ENCODE measurements at places on chromosomes 5 and 9.

- DNase-seq: no peak
These were observed 3.1 kb upstream of the NDUFS4 start for GRCh38 chr5:53557386-53557785.

DNA sequence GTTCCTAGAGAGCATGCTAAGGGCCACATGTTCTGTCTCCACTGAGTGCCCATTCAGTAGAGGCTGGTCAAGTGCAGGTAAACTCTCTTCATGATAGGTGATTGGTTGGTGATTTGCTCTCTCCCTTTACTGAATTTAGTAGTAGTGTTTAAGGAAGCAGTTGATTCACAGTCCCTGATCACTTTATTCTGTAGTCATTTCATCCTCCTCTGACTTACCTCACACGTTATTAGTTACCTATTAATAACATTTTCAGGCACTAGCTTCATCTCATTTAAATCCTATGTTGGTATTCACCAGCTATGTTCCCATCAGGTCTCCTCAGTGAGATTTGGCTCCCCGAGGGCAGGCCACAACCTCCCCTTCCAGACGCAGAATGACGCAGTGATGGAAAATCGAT lies 51.9 kb downstream of the ERAP1 start:
- no peak for DNase-seq

DNA sequence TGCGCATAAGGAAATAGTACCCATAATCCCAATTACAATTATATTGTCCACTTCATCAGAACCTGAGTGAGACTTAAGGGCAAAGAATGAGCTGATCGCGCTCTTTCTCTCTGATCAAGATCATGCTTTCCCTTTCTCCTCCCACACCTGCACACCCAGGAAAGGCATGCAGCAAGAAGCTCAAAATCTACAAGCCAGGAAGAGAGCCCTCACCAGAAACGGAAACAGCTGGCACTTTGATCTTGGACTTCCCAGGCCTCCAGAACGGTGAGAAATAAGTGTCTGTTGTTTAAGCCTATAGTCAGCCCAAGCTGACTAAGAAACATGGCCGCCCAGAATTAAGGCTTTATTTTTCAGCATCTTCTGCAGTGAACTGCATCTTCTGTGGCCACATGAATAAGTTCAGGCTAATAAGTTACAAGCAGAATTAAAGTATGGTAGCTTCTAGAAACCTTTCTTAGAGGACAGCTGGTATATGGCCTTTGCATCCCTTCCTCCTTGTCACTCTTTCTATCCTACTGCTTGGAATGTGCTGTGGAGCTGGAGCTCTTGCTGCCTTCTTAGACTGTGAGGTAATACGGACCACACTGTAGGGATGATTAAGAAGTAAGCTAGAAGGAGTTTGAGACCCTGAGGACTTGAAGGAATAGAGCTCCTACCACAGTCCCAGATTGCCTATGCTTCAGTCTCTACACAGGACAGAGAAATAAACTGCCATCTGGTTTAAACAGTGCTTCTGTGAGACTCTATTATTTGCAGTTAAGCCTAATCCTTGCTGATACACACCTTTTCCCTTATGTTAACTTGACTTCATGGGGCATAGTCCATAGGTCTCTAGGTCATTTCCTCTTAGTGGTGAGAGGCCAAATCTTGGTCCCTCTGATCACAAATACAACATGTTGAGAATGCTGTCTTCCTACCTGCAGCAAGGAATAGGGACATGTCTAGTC lies 17.2 kb downstream of the OR2S2 start:
- DNase-seq: no peak

- no peak for DNase-seq
These were observed 47.1 kb downstream of the ST8SIA4 start for GRCh38 chr5:100855937-100856430.

- no peak for DNase-seq
These were observed 78.5 kb downstream of the PRRT1B start for GRCh38 chr9:131623655-131624330.

GRCh38 chr9:20962536-20963225 lies 68.8 kb downstream of the HACD4 start:
- no peak for DNase-seq

- no peak for DNase-seq
These were observed 307.8 kb downstream of the ENC1 start for GRCh38 chr5:74332682-74333081.

- no peak for DNase-seq
These were observed 6.9 kb downstream of the ANXA6 start for GRCh38 chr5:151150471-151151262.

GRCh38 chr5:171149333-171149732 lies 159.7 kb upstream of the TLX3 start:
- no peak for DNase-seq

GRCh38 chr9:127132921-127133647 lies 10.6 kb upstream of the ANGPTL2 start:
- DNase-seq: peak; percentile 35

DNA sequence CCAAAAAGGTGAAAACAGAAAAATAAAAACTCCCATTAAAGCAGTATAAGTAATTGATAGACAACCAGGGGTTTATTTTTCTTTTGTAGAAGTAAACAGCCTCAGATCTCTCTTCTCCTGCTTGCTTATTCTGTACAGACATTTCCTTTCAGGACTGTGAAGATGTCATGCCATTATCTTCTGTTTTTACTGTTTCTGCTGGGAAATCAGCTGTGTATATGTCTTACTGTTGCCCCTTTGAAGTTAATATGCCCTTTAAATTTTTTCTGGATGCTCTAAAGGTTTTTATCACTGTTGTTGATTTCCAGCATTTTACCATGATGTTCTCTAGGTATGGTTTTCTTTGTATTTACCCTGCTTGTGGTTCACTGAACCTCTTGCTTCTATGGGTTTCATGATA lies 199.5 kb downstream of the NXNL2 start:
- DNase-seq: no peak

- DNase-seq: no peak
These were observed 647.8 kb downstream of the ANXA1 start for GRCh38 chr9:73799446-73799845.

- peak; percentile 43 for DNase-seq
These were observed 11.7 kb upstream of the IFNA5 start for GRCh38 chr9:21316860-21317259.

DNA sequence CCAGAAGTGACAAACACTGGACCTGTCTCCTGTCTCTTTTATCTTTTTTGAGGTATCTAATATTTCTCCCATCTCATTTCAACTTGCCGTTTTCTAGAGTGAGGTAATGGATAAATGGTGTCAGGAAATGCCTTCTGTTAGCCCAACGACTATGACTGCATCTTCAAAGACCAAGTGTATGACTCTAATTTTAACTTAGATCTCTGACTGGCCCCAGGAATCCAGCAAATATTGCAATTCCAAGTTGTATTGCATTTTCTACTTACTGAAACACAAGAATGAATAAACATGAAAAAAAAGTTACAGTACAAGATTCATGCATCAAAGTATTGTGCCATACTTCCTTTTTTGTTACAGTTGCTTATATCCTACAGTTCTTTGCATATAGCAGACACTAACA lies 26.3 kb downstream of the SLC28A3 start:
- no peak for DNase-seq

GRCh38 chr5:114243972-114244317 lies 117.9 kb upstream of the KCNN2 start:
- no peak for DNase-seq
